Stimulated activated CD8-positive, alpha-beta memory T cell treated with anti-CD3 and anti-CD28 coated beads, Interleukin-2, amount 100 ng/mL, for 1 hour (primary cell): ENCODE measurements at places on chromosomes 11 and 22.

GRCh38 chr11:117837791-117838190, 13.2 kb upstream of the FXYD2 start:
- no peak for DNase-seq

GRCh38 chr22:41822317-41823057, 10.4 kb upstream of the SREBF2 start:
- no peak for DNase-seq

GRCh38 chr11:12845739-12846358, 163.3 kb upstream of the RASSF10 start:
- no peak for DNase-seq

DNA sequence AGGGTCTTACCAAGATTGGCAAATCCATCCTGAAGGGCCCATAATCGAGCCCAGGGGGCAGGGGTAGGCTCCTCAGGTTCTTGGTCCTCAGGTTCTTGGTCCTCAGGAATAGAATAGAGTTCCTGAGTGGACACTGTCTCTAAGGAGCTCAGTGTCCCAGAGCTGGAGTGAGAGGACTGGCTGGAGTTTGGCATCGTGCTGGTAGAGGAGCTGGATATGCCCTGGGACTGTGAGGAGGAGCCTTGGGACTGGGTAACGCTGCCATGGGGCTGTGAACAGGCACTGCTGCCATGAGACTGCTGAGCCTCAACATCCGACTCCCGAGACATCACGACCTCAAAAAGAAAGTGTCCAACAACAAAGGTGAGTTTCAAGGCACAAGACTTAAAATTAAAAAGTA, 7.2 kb downstream of the CHEK2 start:
- no peak for DNase-seq

DNA sequence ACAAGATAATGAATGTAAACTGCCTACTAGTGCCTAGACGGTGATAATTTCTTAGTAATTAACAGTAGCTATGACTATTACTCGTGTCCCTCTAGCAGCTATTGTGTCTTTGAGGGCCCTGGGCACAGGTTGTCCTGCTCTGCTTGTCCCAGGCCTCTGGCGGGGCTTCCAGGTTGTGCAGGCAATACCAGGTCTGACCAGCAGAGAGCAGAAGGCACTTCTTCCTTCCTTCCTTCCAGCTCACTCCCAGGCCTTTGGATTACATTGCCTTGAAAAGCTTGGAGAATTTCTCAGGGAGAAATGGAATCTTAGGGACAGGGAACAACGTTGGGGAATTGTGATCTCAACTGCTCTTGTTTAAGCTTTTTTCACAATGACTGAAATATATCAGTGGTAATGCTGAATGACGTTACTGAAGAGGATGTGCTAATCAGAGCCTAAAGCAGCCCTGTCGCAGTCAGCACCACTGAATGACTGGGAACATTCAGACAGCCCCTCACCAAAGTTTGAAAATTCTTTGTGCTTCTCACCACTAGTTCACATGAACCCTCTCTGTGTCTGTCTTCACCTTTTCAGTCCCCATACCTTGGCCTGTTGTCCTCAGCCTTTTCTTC, 8.4 kb upstream of the CCKBR start:
- no peak for DNase-seq

- DNase-seq, result no peak
Observed at GRCh38 chr11:125559888-125560287, 9.4 kb upstream of the EI24 start.

- no peak for DNase-seq
Observed at GRCh38 chr11:1271002-1271401, 38.4 kb downstream of the TOLLIP start.

DNA sequence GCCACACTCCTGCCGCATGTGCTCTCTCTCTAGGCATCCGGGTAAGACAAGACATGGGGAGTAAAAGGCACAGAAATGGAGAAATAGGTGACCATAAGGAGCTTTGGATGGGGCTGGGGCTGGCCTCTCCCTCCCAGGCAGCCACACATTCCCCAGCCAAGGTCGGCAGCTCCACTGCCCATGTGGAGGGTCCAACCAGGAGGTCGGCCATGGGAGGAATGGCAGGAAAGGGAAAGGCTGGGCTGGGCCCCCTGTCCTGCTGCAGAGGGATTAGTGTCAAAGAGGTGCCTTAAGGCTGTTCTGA, 460 bp upstream of the MUC5AC start:
- DNase-seq, result no peak

DNA sequence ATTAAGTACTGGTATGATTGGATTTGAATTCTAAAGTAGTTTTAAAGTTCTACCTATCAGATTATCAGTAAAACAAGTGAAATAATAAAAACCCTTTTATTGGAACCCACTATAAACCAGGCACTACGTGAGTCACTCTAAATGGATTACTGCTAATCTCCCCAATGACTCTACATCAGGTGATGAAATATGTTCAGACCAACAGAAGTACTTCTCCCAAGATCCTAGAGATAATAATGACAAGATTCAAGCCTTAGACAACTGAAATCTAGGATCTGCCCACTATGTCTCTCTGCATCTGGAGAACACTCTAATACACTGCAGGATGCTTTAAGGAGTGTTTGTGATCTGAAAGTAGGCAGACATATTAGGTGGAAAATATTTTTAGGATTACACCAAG, 652.1 kb upstream of the CHORDC1 start:
- no peak for DNase-seq

DNA sequence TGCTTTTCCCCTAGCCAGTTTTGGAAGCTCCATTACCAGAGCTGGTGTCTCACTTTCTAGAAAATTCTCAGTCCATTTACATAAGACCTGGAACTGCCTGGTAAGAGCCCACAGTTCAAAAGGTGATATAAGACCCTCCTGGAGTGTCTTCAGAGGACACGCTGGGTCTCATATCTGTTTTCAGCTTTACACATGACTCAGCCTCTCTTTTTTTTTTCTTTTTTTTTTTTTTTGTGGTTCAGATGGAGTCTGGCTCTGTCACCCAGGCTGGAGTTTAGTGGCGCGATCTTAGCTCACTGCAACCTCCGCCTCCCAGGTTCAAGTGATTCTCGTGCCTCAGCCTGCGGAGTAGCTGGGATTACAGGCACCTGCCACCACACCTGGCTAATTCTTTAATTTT, 30.7 kb downstream of the WEE1 start:
- no peak for DNase-seq

- DNase-seq, result no peak
Observed at GRCh38 chr22:41922328-41922727, 4.3 kb downstream of the TNFRSF13C start.

DNA sequence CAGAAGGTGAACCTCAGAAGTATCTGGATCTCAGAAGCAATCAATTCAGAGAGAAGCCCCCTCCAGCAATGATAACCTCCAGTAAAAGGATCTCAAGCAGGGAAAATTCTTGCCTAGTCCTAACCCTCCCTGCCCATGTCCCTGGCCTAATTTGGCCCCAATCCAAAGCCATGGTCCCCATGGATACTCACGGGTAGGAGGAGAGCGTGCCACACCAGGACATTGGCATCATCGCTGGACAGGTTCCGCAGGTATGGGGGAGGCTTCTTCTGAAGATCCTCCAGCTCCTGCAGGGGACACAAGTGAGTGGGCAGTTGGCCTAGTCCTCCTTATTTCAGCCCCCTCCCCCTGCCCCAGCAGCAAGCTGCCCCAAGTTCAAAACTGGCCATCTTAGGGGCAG, 7.3 kb downstream of the UBE2L6 start:
- no peak for DNase-seq

- DNase-seq, result no peak
Observed at GRCh38 chr22:33684087-33684486, 236.2 kb downstream of the LARGE1 start.

DNA sequence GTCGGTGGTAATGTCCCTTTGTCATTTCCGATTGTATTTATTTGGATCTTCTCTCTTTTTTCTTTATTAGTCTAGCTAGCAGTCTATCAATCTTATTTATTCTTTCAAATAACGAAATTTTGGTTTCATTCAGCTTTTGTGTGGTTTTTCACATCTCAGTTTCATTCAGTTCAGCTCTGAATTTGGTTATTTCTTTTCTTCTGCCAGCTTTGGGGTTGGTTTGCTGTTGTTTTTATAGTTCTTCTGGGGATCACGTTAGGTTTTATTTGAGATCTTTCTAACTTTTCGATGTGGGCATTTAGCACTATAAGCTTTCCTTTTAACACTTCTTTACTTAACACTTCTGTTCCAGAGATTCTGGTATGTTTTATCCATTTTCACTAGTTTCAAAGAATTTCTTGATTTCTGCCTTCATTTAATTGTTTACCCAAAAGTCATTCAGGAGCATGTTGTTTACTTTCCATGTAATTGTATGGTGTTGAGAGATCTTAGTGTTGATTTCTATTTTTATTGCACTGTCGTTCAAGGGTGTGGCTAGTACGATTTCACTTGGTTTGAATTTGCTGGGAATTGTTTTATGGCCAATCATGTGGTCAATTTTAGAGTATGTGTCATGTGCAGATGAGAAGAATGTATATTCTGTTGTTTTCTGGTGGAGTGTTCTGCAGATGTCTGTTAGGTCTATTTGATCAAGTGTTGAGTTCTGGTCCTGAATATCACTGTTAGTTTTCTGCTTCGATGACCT, 7.7 kb upstream of the SCGB1D1 start:
- DNase-seq, result no peak
